Activated naive CD4-positive, alpha-beta T cell treated with anti-CD3 and anti-CD28 coated beads, Interleukin-2, amount 50 U/mL, for 16 hours (primary cell): ENCODE measurements at places on chromosomes 1 and 21.

- no peak for DNase-seq
Measured at GRCh38 chr21:44517175-44517899, 22.7 kb downstream of the KRTAP10-1 start.

GRCh38 chr1:154423304-154423987 is 18.3 kb downstream of the IL6R start:
- peak; percentile 63 for DNase-seq

DNA sequence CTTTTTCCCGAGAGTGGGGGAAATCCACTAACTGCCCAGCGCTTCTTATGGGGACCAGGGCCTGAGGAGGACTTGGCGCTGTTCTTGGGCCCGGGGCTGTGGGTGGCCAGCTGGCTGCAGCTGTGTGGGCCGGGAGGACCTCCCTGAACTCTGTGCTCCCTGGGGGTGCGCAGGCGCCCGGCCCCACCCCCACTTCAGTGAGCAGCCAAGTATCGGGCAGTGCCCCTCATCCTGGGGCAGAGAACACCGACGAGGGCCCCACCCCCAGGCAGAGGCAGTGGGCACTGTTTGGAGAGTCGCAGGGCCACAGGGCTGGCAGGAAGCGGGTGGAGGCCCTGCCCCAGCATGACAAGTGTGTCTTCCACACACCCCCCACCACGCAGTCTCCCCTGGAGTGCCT is 32.5 kb upstream of the SLC19A1 start:
- no peak for DNase-seq

GRCh38 chr1:15489052-15489736 is 13.3 kb downstream of the CELA2B start:
- DNase-seq, result no peak

DNA sequence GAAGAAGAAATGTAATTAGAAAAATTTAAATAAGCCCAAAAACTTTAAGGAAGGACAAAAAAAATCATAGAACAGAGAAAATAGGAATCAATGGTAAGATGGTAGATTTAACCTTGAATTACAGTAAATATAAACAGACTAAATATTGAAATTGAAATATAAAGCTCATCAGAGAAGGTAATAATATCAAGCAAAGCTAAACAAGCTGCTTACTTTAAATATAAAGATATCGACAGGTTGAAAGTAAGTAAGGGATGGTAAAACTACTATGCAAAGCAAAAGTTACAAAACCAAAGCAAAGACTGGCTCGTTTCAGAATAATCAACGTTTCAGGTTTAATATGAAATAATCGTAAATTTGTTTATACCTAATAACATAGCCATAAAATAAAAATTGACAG is 137.0 kb upstream of the KCNJ15 start:
- no peak for DNase-seq

GRCh38 chr1:13813398-13814012 is 113.5 kb downstream of the PRDM2 start:
- peak; percentile 62 for DNase-seq

DNA sequence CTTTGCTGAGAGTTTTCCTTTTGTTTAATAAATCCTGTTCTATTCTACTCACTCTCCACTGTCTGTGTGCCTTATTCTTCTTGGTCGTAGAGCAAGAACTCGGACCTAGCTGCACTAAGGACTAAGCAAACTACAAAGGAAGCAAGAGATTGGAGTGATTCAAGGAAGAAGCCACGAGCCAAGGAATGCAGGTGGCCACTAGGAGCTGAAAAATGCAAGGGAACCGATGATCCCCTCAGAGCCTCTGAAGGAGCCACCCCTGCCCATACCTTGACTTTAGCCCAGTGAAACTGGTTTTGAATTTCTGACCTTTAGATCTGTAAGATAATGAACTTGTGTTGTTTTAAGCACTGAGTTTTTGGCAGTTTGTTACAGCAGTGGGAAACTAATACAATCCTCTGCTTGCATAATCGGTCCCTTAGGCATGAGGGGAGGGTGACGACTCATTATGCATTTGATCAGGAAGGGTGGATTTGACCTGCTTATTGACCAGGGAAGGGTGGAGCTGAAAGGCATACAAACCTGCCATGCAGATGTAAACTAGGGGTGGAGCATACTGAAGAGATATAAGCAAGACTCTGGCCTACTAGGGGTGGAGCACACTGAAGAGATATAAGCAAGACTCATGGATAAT is 6.2 kb upstream of the CA6 start:
- no peak for DNase-seq

- DNase-seq, result no peak
Measured at GRCh38 chr1:230970432-230970831, 8.2 kb downstream of the TTC13 start.

GRCh38 chr1:116871779-116872146 is 38.0 kb upstream of the PTGFRN start:
- DNase-seq, result no peak
